Activated CD8-positive, alpha-beta T cell treated with anti-CD3 and anti-CD28 coated beads for 36 hours (primary cell): ENCODE measurements at places on chromosomes 12 and 14.

DNA sequence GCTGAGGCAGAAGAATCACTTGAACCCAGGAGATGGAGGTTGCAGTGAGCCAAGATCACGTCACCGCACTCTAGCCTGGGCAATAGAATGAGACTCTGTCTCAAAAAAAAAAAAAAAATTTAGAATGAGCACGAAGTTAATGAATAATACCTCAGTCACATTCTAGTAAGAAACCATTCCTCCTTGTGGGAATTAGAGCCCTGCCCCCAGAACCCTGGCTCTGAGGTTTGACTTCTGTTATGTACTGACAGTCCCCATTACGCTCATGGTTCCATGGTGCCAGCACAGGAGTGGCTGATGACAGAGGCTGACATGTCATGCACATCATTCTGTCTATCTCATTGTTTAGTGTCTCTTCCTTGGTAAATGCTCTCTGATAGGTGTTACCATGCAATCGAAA, 132.6 kb upstream of the FGD4 start:
- DNase-seq, result no peak

DNA sequence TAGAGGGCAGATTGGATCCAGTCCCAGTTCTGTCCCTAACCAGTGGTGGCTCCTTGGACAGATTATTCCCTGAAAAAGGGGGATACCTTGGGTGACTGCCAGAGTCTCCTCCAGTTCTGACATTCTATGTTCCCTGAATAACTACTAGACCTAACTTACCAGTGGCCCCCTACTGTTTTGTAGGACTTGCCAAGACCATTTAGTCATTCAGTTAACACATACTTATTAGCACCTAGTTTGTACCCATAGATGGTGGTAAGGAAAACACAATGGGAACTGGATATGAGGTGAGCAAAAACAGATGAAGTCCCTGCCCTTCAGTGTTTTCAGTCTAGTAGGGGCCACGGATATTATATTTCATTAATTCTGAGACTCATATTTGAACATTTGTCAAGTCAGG, 3.5 kb downstream of the PRPF40B start:
- DNase-seq, result no peak

DNA sequence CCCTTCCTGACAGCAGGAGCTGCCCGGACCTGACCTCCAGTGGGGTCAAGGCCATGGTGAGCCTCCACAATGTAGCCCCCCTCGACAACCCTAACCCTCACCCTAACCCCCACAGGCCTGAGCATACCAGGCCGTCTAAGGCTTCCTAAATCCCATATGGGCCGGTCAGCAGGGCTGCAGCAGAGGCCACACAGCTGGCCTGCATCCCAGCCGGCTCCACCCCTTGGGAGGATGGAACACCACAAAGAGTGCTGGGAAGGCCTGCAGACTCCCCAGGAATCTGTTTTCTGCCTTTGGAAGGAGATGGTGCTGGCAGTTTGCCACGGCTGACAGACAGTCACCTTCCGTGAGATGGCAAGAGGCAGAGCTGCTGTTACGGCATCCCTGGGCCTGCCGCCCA, 2.8 kb downstream of the TMEM179 start:
- no peak for DNase-seq

DNA sequence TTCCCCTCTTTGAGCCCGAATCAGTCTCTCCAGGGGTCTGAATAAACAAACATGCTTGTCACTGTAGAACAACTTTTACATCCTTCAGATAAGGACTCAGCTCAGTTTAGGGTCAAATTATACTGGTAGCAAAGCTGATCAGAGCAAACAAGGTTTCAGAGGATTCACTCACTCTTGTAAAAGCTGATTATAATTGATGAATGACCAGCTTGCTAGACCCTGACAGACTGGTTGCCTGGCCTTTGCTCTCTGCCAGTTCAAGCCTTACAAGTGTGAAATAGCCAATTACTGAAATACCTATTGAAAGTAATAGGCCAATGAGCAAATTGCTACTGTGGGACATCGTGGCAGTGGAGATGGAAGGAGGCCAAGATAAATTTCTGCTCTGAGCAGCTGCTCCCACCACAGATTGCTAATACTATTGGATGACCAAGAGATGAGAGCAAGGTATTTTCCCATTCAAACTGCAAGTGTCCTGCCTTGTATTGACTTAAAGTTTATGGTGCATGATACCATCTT, 177.6 kb downstream of the PDZRN4 start:
- DNase-seq, result no peak

- no peak for DNase-seq
Observed at GRCh38 chr12:130214686-130215395, 52.6 kb downstream of the FZD10 start.

DNA sequence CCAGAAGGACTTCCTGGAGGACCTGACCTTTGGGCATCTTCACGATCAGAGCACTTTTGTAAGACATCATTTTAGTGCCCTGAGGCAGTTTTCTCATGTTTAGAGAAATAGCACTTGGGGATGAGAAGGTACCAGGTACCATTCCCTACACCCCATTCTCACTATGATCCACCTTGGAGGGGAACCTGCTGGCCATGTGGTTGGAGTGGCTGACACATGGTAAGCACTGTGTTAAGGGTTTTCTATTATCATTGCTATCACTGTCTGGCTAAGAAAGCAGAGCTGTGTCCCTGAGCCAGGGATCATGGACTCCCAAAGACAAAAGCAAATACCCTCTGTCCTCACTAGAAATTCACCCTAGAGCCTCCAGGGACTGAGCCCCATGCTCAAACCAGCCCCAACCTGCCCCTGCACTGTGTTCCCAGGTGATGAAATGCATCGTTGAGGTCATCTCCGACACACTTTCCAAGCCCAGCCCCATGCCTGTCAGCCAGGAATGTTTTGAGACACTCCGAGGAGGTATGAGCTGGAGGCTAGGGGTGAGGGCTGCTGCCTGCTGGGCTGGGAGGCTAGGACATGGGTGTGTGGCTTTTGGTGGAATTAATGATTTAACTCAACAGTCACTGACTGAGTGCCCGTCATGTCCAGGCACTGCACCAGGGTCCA, 3.4 kb downstream of the CHGA start:
- no peak for DNase-seq

DNA sequence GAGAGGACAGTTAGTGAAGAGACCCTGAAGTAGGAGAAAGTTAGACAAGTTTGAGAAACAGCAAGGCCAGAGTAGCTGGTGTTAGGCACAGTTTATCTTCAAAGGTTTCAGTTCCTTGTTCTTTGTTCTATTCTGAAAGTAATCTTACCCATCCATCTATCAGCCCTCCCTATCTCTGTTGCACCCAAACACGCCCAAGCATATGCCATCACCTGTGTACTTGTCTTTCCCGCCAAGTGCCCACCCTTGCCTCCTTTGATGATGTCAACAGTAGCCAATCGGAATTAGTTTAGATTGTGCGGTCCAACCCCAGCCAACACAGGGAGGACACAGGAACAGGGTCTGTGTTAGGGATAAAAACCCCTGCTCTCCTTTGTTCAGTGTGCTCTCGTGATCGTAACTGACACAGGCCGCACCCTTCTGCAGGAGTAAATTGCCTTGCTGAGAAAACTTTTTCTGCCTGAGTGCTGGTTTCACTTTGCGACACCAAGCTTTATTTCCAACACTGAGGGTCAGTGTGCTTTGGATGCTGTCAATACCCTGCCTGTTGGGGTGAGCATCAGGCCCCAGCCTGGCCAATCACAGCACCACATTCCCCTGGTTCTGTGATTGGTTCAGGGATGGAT, 4.7 kb upstream of the TMEM229B start:
- DNase-seq, result no peak

DNA sequence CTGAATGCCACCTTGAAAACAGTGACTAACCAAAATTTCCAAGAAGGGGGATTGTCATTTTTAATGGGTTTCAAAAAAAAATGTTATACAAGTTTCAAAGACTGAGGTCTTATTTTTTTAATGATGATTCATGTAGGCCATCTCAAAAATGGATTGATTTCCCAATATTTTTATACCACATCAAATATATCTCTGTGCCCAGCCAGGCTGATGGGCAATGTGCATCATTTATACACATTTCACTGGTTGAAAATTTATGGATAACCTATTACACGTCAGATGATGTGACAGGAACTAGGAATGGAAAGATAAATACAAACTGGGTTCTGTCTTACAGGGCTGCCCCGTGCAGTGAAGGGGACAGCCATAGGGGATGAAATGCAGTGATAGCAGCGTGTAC, 112.7 kb upstream of the TMPO start:
- no peak for DNase-seq

DNA sequence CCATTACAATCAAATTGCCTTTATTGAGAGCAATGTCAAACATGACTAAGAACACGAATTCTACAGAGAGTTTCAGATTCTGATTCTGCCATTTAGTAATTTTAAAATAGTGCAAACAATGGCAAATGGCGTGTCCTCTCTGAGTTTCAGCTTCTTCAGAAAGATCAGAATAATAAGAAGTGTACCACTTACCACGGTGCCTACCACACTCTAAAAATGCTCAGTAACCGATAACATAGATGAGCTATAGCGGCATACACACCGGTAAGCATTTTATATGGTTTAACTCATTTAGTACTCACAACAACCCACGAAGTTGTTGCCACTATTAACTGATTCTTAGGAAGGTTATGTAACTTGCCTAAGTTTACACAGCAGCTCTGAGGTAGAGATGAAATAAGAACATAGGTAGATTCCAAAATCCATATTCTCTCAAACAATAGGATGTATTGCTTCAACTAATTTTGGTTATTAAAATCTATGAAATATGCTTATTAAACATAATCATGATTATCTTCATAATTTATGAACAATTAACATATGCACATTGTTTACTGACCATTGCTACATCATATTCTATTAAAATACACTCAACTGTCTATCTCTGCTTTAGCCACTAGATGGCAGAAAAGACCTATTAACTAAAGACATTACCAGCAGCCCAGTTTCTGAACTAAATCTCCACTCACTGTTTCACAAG, 38.3 kb downstream of the SLC6A15 start:
- DNase-seq, result no peak

DNA sequence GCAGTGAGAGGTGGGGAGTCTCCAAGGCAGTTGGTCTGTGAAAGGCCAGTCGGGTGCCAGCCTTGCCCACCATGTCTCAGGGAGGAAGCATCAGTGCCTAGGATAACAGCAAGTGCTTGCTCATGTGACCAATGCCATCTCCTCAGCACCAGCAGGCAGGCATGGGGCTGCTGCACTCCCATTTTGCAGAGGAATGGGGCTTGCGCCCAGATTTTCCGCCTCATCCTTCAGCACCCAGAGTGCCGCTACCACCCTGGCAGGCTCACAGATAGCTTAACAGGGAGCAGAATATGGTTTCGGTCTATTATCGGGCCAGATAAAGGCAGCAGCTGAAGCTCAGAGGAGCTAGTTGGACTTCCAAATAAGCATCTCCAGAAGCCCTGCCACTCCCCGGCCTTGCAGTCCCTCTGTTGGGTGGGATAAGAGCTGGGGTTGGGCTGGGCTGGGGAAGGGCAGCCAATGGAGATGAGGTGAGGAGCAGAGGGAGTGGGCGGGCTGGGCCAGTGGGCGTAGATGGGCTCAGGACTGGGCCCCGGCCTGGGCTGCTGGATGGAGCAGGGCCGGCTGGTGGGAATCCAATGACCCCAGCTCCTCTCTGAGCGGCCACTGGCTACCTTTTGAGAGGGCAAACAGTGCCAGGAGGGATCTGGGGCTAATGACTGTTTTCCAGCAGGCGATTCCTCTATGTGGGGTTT, 8.4 kb upstream of the KRT80 start:
- no peak for DNase-seq

GRCh38 chr14:23641915-23642588, 5.9 kb downstream of the DHRS2 start:
- no peak for DNase-seq

DNA sequence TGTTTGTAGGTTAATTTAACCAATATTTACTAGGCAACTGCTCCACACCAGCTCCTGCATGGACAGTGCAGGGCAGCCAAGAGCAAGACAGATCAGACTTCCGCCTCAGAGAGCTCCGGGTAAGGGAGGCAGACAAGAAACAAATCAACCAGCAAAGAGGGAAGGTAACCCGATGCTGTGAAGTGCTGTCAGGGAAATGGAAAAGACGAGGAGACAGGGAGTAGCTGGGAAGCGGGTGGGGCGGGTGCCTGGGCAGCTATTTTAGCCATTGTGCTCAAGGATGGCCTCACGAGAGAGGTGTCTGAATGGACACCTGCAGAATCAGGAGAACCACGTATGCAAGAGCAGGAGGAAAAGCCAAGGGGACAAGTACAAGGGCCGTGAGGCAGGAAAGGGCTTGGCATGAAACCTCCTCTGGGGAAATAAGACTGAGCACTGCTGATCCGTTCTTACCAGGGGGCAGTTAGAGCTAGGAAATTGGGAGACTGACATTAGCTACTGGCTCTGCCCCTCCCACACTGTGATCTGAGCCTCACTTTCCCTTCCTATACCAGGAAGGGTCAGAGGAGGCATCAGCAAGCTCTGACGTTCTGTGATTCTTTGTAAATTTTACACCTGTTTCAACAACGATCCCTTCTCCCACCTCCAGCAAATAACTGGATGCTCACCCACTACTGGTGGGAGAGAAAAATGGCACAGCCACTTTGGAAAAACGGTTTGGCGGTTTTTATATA, 6.5 kb upstream of the TMEM119 start:
- DNase-seq, result no peak
